ENCODE measurements at places on chromosomes 1 and 21.

DNA sequence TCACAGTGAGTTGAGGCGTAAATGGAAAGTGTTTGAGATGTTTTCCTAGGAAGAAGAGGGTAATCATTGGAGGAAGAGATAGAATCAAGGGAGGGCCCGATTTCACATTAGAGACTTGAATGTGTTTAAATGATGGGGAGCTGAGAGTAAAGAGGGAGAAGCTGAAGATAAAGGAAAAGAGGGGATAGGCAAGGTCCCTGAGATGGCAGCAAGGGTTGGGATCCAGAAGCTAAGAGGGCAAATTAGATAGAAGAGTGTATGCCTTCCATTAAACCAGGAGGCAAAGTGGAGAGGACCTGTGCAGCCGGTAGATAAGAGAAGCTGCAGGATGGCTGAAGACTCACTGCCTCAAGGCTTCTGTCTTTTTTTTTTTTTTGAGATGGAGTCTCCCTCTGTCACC is 21.6 kb upstream of the CSF1 start:
- no peak for DNase-seq

GRCh38 chr1:87140831-87141540 is 187.7 kb upstream of the LMO4 start:
- no peak for DNase-seq

GRCh38 chr1:228120351-228120750 is 11.3 kb upstream of the MRPL55 start:
- DNase-seq: no peak

- DNase-seq: no peak
Observed at GRCh38 chr21:29306920-29307319, 8.2 kb downstream of the BACH1 start.

DNA sequence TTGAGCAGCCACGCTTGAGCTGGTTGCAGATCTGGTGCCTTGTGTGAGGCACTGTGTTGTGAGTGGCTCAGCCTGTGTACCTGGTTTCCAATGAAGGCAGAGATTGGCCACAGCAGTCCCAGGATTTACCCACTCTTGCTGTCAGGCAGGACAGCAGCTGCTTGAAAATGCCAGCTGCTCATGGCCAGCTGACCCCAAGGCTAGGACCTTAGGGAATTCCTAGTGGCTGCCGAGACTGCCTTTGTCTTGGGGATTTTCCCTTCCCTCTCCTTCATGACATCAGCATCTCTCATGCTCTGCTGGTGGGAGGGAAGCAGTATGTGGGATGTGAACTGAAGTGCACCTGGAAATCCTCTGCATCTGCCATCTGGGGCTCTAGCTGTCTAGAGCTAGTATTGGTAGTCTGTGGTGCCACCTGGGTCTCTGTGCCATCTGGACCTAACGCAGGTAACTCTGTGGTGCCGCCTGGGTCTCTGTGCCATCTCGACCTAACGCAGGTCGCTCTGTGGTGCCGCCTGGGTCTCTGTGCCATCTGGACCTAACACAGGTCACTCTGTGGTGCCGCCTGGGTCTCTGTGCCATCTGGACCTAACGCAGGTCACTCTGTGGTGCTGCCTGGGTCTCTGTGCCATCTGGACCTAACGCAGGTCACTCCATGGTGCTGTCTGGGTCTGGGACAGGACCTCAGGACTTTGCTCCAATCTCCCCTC is 3.8 kb upstream of the LRRC47 start:
- no peak for DNase-seq

Measured in aorta (tissue), 5 donors.